ENCODE measurements at places on chromosomes 2 and 18. TPM values are rescaled to one million over a fixed set of nuclear protein-coding genes. Genes with fewer than 3 reads are reported as not detected.

- no peaks in the 10 kb centered on the region for H3K36me3 ChIP-seq
- DNase-seq = no peak
- no peak overlapping the region for H3K27ac ChIP-seq
Observed at GRCh38 chr2:17758118-17758517, 4.2 kb downstream of the GEN1 start.

- H3K4me3 ChIP-seq = no peak overlapping the region
- DNase-seq = no peak
- no peaks in the 10 kb centered on the region for H3K36me3 ChIP-seq
- H3K27ac ChIP-seq = no peak overlapping the region
Observed at GRCh38 chr2:75494137-75494769, 66.5 kb downstream of the EVA1A start.

GRCh38 chr2:74566754-74567085 lies 12.2 kb downstream of the DOK1 start:
- DNase-seq = peak; percentile 89
- no peaks in the 10 kb centered on the region for H3K4me1 ChIP-seq
- no peak overlapping the region for H3K27ac ChIP-seq
- peaks cover 56% of the 10 kb centered on the region for H3K27me3 ChIP-seq

- no peaks in the 10 kb centered on the region for H3K27me3 ChIP-seq
- no peak overlapping the region for H3K4me3 ChIP-seq
- H3K27ac ChIP-seq = no peak overlapping the region
- H3K36me3 ChIP-seq = no peaks in the 10 kb centered on the region
- no peak for DNase-seq
Observed at GRCh38 chr18:68467957-68468356, 247.0 kb downstream of the TMX3 start.

- no peaks in the 10 kb centered on the region for H3K27me3 ChIP-seq
- peaks cover 9% of the 10 kb centered on the region for H3K4me1 ChIP-seq
- H3K27ac ChIP-seq = no peak overlapping the region
- H3K36me3 ChIP-seq = no peaks in the 10 kb centered on the region
Observed at GRCh38 chr2:164567335-164567989, 53.8 kb downstream of the GRB14 start.

DNA sequence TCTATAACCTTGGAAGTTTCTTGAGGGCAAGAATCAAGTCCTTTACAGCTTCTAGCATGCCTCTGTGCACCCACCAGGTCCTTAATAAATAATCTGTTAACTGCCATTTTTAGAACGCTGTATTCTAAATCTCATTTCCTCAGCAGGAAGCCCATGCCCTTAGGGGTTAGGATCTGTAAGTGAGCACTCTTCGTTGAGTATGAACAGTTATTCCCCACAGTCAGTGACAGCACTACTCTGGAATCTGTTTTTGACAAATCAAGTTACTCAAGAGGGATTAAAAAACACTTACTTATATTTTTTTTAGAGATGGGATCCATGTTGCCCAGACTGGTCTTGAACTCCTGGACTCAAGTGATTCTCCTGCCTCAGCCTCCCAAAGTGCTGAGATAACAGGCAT lies 14.6 kb downstream of the PAIP2B start:
- no peak for DNase-seq
- H3K27me3 ChIP-seq = no peaks in the 10 kb centered on the region
- no peak overlapping the region for H3K27ac ChIP-seq
- no peaks in the 10 kb centered on the region for H3K36me3 ChIP-seq
- no peak overlapping the region for H3K4me3 ChIP-seq

GRCh38 chr2:13681936-13682335 lies 950.6 kb upstream of the LRATD1 start:
- DNase-seq = no peak
- H3K27ac ChIP-seq = no peak overlapping the region
- no peaks in the 10 kb centered on the region for H3K4me1 ChIP-seq
- H3K36me3 ChIP-seq = no peaks in the 10 kb centered on the region
- H3K27me3 ChIP-seq = no peaks in the 10 kb centered on the region

DNA sequence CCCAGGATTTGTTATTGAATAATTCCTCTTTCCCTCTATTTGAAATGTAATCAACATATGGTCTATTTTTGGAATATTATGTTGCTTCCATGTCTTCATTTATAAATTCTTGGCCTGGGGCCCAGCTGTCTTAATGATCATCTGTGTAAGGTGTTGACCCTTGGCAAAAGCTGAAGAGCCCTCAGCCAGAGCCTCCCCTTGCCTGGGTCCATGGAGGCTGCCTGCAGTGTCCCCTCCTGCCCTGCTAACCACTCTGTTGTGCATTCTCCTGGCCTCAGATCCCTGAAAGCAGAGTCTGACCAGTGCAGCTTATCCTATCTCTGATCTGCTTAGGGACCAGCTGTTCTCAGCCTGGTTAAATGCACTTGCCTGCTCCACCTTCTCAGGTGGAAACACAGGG lies 226.1 kb upstream of the APCDD1 start:
- H3K4me1 ChIP-seq = no peaks in the 10 kb centered on the region
- no peaks in the 10 kb centered on the region for H3K27me3 ChIP-seq
- no peak overlapping the region for H3K27ac ChIP-seq
- no peak overlapping the region for H3K4me3 ChIP-seq

DNA sequence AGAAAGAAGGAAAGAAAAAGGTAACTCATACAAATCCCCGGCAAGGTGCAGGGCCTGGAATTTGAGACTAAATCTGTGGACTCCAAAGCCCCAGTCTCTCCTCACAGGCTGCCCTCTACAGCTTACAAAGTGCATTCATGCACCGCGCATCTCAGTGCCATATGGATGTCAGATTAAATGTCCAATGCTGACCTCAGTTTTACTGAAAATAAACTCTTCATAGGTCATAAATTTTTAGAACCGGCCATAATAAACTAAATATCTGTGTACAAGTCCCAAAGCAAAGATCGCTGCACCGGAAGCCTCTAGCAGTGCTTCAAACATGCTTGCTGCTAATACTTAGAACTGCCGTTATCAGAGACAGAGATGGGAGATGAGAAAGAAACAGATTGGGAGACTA lies 17.7 kb downstream of the ST6GAL2 start:
- no peak overlapping the region for H3K27ac ChIP-seq
- H3K4me1 ChIP-seq = no peaks in the 10 kb centered on the region
- DNase-seq = peak; percentile 38
- no peaks in the 10 kb centered on the region for H3K36me3 ChIP-seq

DNA sequence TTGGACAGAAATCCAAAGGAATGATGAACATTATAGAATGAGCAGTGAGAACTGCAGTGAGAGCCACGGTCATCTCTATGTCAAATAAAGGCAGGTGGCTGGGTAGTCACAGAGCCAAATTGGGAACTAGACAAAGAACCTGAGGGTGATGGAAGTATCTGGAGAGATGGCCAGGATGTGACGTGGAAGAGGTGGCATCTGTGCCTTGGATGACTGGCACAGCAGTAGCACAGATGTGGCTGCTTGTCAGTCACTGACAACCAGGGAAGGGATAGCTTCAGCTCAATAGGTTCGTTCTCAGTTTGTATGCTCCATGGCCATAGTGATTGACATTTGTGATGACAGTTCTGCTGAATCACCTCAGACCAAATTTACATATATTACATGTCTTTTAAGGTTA lies 172.3 kb downstream of the PARD3B start:
- DNase-seq = no peak
- H3K36me3 ChIP-seq = no peaks in the 10 kb centered on the region
- no peaks in the 10 kb centered on the region for H3K27me3 ChIP-seq
- no peaks in the 10 kb centered on the region for H3K4me1 ChIP-seq
- H3K4me3 ChIP-seq = no peak overlapping the region

- no peak overlapping the region for H3K4me3 ChIP-seq
- H3K4me1 ChIP-seq = peaks cover 4% of the 10 kb centered on the region
- H3K27ac ChIP-seq = no peak overlapping the region
Observed at GRCh38 chr18:57075716-57076400, 71.0 kb upstream of the BOD1L2 start.

GRCh38 chr18:27838225-27838624 lies 338.7 kb downstream of the CDH2 start:
- H3K27me3 ChIP-seq = no peaks in the 10 kb centered on the region
- H3K36me3 ChIP-seq = no peaks in the 10 kb centered on the region
- no peak for DNase-seq
- H3K4me3 ChIP-seq = no peak overlapping the region
- H3K27ac ChIP-seq = no peak overlapping the region

GRCh38 chr2:218882461-218882816 lies 1.8 kb downstream of the WNT10A start:
- no peak overlapping the region for H3K27ac ChIP-seq
- DNase-seq = no peak
- H3K4me1 ChIP-seq = peaks cover 4% of the 10 kb centered on the region
- H3K4me3 ChIP-seq = no peak overlapping the region
- H3K36me3 ChIP-seq = no peaks in the 10 kb centered on the region

The FOXI3 gene
- total RNA-seq = not detected

The PELI1 gene
- total RNA-seq = 10.4 TPM

The DNMT3A gene
- 116 TPM for total RNA-seq

The HPCAL1 gene
- 25.5 TPM for total RNA-seq

The FZD7 gene
- 21.8 TPM for total RNA-seq
